ENCODE measurements at places on chromosomes 6 and 20.

DNA sequence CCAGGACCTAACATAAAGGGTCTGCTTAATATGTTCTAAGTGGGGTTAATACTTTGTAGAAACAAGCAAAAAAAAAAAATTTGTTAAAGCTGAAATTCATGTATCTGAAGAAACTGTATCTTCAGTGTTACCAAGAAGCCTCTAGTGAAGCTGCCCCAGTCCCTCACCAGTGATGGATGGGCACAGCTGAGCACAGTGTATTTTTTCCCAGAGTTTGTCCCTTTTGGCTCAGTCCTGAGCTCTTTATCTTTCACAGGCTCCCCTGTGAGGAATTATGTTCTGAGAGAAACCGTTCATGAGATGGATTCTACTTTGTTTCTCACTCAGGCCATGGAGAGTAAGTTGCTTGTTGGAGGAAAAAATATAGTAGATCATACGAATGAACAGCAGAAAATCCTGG, 38.4 kb downstream of the KIF3B start:
- no peak for DNase-seq

DNA sequence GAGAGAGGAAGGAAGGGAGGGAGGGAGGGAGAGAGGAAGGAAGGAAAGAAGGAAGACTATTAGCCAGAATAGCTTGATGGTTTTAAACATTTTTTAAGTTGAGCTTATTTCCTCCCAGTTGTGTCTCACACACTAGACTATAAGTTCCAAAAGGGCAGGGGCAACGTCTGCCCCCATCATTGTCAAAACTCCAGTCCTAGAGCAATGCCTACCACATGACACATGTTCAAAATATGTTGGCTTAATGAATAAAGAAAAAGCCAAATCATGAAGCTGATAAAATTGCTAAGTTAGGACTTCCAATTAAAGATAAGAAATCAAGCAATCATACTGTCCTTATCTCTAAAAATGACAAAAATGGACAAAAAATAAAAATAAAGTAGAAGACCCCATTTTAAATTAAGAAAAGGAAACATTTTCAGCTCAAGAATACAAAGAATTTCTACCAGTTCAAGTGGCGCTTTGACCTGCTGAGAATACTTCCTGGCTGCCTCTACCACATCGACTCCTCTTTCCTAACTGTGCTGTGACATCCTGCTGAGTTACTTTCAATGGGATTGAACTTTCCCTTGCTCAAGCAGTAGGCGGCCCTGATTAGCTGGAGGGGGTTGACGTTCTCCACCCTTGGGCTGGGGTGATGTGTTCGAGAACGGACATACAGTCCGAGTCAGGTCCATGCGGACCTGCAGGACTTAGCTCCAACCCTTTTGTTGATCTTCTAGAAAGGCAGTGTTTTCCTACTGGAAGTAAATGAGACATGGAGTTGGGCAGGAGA, 283.9 kb upstream of the FOXQ1 start:
- DNase-seq: no peak

GRCh38 chr6:149834513-149835481, 29.4 kb downstream of the LRP11 start:
- DNase-seq: peak; percentile 85

- DNase-seq: no peak
These were observed 110.7 kb downstream of the KIF6 start for GRCh38 chr6:39614393-39614950.

DNA sequence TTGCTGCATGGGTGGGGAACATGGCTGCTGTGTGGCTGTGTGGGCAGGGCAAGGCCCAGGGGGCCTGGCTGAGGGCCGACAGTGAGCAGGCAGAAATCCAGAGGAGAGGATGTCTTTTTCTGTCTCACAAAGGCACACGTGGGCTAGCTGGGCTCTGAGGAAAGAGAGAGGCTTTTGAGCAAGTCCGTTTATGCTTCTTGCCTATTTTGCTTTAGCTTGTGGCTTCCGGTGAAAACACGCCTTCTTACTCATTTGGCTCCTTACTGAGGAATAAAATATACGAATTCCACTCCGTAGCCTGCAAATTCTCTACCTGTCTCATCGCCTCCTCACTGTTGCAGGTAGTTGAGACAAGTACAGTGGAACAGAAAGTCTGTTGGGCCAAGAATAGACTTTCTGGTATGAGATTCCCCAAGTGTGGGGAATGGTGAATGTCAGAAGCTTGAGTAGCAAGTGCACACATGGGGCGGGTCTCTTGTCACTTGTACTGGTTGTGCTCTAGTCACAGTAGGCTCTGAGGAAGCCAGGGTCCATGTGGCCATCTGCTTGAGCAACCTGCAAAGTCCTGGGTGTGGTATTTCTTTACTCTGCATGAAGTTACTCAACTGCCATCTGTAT, 28.4 kb downstream of the WRNIP1 start:
- no peak for DNase-seq

GRCh38 chr6:34600796-34601195, 44.7 kb upstream of the SPDEF start:
- DNase-seq: no peak

DNA sequence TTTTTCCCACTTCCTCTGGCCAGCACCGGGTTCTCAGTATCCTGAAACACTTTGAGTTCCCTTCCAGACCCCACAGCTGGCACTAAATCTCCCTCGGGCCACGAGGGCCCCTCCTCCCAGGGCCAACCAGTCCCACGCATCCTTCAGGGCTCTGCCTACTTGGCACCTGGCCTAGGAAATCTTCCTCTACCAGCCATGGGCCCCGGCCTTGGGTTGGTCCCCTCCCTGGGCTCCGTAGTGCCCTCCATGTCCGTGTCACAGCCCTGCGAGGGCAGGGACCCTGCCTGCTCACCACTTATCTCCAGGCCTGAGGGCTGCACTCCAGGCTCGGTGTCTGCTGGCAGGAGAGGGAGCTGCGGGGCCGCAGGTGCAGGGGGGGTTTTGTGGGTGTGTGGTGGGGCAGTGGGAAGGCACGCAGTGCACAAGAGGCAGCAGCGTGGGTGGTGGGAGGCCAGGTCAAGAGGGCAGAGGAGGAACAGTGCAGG, 48.8 kb upstream of the CDH22 start:
- no peak for DNase-seq

DNA sequence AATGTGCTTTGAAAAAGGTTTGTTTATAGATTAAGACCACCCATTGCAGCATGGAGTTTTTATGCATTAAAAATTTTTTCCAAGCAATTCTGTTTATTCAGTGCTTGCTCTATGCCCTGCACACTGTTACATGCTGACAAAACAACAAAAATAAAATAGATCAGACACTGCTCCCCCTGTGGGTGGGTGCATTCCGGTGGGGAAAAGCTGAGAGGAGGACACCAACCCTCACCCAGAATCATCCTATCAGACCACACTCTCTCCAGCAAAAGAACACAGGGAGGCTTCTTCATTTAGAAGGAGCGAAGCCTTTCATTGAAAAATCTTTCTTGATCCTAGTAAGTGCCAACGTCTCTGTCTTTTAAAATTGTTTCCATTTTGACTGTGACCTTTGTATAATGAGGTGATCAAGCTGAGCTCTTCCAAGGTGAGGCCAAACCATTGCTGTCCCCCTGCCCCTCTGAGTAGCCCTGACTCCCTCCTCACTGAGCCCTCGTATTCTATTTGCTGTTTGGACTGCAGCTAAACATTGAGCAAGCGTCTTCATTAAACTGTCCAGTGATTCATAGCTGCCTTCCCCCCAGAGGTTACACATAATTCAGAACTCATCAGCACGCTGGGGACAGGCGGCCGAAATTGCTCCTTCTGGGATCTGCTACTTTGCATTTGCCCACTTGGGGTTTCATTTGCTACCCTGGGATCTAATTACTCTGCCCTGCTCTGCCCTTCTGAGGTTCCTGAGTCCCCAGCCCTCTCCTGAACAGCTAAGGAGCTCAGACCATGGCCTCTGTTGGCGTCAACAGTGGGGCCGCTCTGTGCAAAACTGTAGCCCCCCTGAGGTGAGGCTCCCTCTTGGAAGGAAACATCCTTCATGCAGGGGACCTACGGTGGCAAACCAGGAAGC, 102.4 kb downstream of the F13A1 start:
- DNase-seq: no peak

- no peak for DNase-seq
These were observed 41.0 kb upstream of the MRPS18A start for GRCh38 chr6:43728586-43728985.
